ENCODE measurements at places on chromosomes 7 and 10.

GRCh38 chr7:110432061-110432553 is 658.8 kb upstream of the LRRN3 start:
- no peak for DNase-seq

- no peak for DNase-seq
These were observed 178.6 kb downstream of the RPS24 start for GRCh38 chr10:78212060-78212785.

- DNase-seq, result no peak
These were observed 92.3 kb downstream of the RNF216 start for GRCh38 chr7:5689118-5689517.

DNA sequence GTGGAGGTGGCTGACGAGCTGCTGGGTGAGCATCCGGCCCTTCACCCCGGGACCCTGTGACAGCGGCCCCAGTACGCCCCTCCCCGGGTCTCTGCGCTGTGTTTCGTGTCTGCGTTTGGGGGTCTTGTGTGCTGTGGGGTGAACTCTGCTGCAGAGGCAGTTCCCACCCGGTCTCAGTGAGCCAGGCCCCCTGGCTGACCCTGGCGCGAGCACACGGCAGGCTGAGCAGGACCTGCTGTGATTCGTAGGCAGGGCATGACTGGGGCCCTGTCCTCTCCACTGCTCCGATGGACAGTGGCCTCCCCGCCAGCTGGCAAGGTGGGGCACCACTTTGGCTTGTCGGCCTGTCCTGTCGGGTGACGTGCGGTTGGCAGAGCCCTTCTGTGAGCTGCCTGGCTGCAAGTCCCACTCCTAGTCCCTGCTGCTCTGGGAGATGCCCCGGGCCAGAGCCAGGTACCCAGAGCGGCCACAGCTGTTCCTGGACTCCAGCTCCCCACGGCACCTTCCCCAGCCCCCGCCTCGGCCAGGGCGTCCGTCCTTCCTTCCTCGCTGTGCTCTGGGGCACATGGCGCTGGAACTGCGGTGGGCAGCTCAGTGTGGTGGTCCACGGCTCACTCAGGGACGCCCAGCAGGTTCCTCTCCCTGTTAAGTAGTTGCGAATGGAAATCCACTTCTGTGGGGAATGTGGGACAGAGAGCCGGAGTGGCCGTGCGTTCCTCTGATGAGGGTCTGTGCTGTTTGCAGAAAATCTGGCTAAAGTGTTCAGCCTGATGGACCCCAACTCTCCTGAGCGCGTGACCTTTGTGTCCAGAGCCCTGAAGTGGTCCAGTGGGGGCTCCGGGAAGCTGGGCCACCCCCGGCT is 10.5 kb downstream of the GET4 start:
- DNase-seq, result no peak
